ENCODE measurements at places on chromosomes 4 and X. TPM values are rescaled to one million over a fixed set of nuclear protein-coding genes. Genes with fewer than 3 reads are reported as not detected.

Gene PLXNB3
- 7.7 TPM for total RNA-seq

Gene TREX2
- total RNA-seq = 1.4 TPM

DNA sequence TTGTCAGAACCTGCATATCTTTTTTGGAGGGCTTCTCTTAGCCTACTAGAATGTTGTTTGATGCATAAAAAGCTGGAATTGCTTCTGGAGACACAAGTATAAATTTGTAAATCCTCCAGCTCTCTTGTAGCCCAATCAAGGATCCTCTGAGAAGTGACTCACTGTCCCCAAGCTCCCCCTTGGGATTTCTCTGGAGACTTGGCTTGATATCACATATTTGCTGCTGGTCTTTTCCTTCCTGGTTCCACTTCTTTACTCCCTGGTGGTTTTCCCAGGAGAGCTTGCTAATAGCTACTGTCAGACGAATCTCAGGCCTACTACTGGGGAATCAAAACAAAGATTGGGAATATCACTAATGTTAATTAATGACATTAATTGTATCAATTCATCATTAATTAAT, 173.1 kb downstream of the STK32B start:
- H3K4me3 ChIP-seq = no peak overlapping the region
- H3K36me3 ChIP-seq = no peaks in the 10 kb centered on the region
- DNase-seq = no peak
- H3K27ac ChIP-seq = no peak overlapping the region
- no peaks in the 10 kb centered on the region for H3K27me3 ChIP-seq
- no peaks in the 10 kb centered on the region for H3K4me1 ChIP-seq

DNA sequence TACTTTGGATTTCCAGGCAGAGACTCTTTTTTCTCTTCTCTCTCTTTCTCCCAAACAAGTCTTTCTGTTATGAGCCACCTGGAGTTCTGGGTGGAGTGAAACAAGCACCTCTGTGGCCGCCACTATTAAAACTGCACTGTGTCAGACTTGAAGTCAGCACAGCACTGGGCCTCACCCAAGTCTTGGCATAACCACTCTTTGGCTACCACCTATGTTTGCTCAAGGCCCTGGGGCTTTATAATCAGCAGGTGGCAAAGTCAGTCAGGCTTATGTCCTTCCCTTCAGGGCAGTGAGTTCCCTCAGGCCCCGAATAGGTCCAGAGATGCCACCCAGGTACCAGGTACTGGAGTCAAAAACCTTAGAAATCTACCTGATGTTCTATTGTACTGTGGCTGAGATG, 52.4 kb downstream of the ITIH6 start:
- no peaks in the 10 kb centered on the region for H3K27me3 ChIP-seq
- no peaks in the 10 kb centered on the region for H3K4me1 ChIP-seq
- no peaks in the 10 kb centered on the region for H3K36me3 ChIP-seq
- no peak overlapping the region for H3K4me3 ChIP-seq

Gene NAT8L
- 1.1 TPM for total RNA-seq

GRCh38 chr4:24226023-24226422, 336.2 kb upstream of the PPARGC1A start:
- DNase-seq = no peak
- H3K36me3 ChIP-seq = no peaks in the 10 kb centered on the region
- no peak overlapping the region for H3K4me3 ChIP-seq
- H3K27me3 ChIP-seq = peaks cover 5% of the 10 kb centered on the region
- no peak overlapping the region for H3K27ac ChIP-seq

DNA sequence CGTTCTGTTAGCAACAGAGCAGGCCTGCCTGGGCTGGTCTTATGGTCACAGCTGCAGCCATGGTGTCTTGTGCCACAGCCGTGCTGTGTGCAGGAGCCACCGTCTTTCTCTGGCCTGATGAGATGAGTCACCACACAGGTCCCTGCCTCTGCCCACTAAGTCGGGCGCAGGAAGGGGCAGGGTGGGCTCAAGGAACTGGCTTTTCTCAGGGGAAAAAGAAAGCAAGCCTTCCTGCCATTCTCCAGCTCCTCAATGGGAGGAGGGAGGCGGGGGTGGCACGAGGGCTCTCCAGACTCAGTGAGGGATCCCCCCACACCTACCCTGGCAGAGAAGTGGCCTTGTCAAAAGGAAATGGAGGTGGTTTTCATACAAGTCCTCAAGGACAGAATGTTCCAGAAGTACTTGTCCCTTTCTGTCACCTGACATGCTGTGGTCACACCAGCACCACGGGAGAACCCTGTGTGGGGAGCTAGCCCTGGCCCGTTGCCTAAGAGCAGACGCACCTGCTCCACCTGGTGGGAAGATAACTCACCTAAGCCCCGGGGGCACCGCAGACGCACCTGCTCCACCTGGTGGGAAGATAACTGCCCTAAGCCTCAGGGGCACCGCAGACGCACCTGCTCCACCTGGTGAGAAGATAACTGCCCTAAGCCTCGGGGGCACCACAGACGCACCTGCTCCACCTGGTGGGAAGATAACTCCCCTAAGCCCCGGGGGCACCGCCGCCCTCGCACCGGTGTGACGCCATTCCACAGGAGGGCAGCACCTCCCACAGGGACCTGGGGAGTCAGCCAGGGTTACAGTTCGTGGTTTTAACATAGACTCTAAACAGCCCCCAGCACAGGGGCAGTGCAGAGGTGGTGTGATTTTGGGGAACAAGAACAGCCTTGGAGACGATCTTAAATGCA, 18.5 kb downstream of the UVSSA start:
- DNase-seq = no peak
- H3K36me3 ChIP-seq = no peaks in the 10 kb centered on the region
- no peaks in the 10 kb centered on the region for H3K27me3 ChIP-seq
- no peak overlapping the region for H3K4me3 ChIP-seq

DNA sequence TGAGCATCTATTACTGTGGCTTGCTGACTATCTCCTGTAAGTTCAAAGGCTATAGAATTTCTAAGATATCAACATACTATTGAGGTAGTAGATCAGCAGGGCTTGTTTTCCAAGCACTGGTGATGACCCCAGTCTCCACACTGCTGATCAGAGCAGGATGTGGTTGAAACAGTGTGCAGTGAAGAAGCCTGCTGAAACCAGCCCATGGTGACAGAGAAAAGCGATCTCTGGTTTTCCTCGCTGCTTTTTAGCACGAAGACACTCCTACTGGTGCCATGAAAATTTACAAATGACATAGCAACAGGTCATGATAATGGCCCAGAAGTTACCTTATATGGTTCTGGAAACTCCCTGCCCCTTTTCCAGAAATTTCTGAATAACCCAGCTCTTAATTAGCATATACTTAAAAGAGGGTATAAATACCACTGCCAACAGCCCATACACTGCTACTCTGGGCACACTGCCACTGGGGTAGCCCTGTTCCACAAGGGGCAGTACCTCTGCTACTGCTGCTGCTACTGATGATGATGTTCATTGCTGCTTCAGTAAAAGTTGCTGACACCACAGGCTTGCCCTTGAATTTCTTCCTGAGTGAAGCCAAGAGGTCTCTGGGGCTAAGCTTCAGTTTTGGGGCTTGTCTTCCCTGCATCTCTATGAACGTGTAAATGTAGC, 1689.5 kb upstream of the PCDH10 start:
- no peak overlapping the region for H3K4me3 ChIP-seq
- no peaks in the 10 kb centered on the region for H3K4me1 ChIP-seq
- H3K27ac ChIP-seq = no peak overlapping the region
- peak; percentile 8 for DNase-seq
- no peaks in the 10 kb centered on the region for H3K27me3 ChIP-seq

GRCh38 chr4:44670506-44671199, 7.6 kb upstream of the GUF1 start:
- H3K4me3 ChIP-seq = no peak overlapping the region
- no peaks in the 10 kb centered on the region for H3K36me3 ChIP-seq
- no peak overlapping the region for H3K27ac ChIP-seq
- no peak for DNase-seq
- H3K4me1 ChIP-seq = no peaks in the 10 kb centered on the region

GRCh38 chr4:172887959-172888358, 280.7 kb upstream of the GALNT7 start:
- no peaks in the 10 kb centered on the region for H3K27me3 ChIP-seq
- H3K4me3 ChIP-seq = no peak overlapping the region
- no peaks in the 10 kb centered on the region for H3K36me3 ChIP-seq
- H3K4me1 ChIP-seq = no peaks in the 10 kb centered on the region

DNA sequence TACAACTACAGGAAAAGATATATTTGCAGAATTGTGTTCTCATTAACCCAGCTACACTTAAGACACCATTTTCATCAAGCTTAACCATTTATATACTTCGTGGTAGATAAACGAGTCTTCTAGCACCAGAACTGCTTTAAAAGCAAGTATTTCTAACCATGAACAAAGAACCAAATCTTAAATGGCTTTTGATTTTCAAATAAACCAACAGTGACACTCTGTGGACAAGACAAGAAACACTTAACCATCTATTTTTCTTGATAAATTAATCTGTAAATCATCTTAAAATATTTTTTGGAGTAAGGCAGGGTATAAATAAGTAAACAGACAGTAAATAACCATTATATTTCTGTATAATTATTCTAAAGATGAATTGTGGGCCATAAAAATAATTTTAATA, 10.2 kb downstream of the BEND2 start:
- DNase-seq = no peak
- H3K4me1 ChIP-seq = no peaks in the 10 kb centered on the region
- no peaks in the 10 kb centered on the region for H3K27me3 ChIP-seq
- H3K4me3 ChIP-seq = no peak overlapping the region

GRCh38 chr4:89722517-89722916, 114.4 kb downstream of the SNCA start:
- peaks cover 3% of the 10 kb centered on the region for H3K27me3 ChIP-seq
- H3K27ac ChIP-seq = no peak overlapping the region

DNA sequence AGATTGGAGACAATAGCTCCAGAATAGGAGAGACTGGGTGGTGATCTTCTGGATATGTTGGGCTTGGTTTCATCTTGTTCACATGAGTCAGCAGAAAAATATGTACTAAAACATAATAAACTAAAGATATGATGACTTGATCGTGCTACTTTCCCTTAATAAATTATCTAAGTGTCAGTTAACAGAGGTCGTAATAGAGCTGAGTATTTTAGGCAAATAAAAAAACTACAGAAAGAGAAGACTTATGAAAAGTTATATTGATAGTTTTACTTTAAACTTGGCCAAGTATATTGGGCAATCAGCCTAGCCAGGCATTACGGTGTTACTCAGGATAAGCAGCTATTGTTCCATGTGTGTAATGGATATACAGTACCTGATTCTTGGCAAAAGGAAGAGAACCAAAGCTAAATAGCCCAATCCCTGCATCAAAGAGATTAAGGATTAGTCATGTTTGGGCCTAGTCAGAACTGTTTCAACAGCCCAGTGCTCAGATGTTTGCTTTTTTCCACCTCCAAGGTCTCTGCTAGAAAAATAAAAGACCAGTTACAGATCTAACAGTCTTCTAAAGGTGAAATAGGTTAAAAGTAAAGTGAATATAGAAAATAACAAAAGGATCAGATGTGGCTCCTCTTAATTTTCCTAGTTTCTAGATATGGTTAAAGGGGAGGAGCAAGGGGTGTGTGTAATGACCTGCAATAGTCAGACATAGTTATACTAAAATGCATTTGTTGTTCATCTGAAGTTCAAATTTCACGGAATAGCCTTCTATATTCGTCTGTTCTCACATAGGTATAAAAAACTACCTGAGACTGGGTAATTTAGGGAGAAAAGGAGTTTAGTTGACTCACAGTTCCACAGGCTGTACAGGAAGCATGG, 262.6 kb downstream of the ADGRL3 start:
- no peaks in the 10 kb centered on the region for H3K36me3 ChIP-seq
- no peak overlapping the region for H3K27ac ChIP-seq
- H3K27me3 ChIP-seq = no peaks in the 10 kb centered on the region
- DNase-seq = no peak

DNA sequence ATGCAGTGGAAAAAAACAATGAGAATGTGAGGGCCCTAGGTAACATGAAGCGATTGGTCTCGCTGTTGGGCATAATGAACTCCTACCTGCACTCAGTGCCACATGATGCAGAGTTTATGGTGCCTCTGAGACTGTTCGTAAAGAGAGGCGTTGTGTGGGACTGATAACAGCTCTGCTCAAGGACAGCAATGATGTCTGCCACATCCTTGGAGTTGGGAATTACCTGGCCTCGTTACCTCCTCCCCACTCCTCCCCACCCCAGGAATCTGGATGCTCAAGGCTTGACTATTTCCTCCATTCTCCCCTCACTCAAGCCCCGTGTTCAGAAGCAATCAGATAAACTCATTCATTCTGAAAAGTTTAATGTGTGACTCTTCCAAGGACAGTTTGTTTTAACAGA, 148.0 kb upstream of the JADE1 start:
- H3K27me3 ChIP-seq = peaks cover 4% of the 10 kb centered on the region
- no peak overlapping the region for H3K27ac ChIP-seq
- no peak for DNase-seq
- H3K36me3 ChIP-seq = no peaks in the 10 kb centered on the region
- H3K4me1 ChIP-seq = peaks cover 4% of the 10 kb centered on the region

GRCh38 chrX:38552721-38553120, 8.6 kb upstream of the TSPAN7 start:
- DNase-seq = no peak
- no peak overlapping the region for H3K27ac ChIP-seq
- H3K4me1 ChIP-seq = no peaks in the 10 kb centered on the region
- H3K27me3 ChIP-seq = no peaks in the 10 kb centered on the region
- no peaks in the 10 kb centered on the region for H3K36me3 ChIP-seq

Gene DCAF8L2
- not detected for total RNA-seq

DNA sequence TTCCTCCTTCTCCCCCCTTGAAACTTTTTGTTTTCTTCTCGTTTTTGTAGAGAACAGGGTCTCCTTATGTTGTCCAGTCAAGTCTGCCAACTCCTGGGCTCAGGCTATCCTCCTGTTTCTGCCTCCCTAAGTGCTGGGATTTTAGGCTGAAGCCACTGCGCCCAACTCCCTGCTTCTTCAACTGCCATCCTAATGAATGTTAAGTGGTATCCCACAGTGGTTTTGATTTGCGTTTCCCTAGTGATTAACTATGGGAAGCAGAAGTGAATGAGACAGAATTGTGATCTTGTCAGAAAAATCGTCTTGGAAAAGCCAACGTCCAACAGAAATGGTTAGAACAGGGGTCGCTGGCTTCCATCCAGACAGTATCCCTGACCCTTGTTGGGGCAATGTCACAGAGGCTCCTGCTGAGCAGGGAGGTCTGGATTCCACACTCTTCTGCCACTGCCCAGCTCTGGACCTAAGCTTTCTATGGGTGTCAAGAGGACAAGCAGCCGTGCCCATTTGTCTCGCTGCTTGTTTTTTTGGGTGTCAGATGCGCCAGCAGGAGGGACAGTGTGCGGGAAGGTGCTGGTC, 869 bp upstream of the ADD1 start:
- peaks cover 47% of the 10 kb centered on the region for H3K4me1 ChIP-seq
- peak overlapping the region; percentile 77 for H3K27ac ChIP-seq
- peak overlapping the region; percentile 74 for H3K4me3 ChIP-seq
- DNase-seq = no peak
- H3K36me3 ChIP-seq = peaks cover 23% of the 10 kb centered on the region
- H3K27me3 ChIP-seq = no peaks in the 10 kb centered on the region

Data from activated CD8-positive, alpha-beta T cell treated with anti-CD3 and anti-CD28 coated beads for 36 hours (primary cell).